ENCODE measurements at places on chromosomes 2 and 18. TPM values are rescaled to one million over a fixed set of nuclear protein-coding genes. Genes with fewer than 3 reads are reported as not detected.

CIB4 gene
- not detected for total RNA-seq

DNA sequence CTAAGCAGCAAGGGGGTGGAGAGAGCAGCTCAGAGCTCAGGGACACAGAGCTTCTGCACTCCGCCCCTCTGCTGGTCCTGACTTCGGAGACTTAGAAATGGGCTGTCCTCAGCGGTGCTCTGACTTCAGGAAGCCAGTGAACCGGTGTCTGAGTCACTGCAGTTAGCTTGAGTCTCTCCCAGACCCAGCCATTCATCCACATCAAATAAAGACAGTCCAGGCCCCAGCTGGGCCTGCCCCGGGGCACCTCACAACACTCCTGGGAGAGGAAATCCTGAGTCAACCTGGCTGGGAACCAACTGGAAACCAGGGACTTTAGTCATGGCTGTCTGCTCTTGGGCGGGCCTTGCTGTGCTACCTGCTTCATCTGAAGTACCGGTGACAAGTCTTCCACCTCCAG is 5.4 kb upstream of the ITGB6 start:
- DNase-seq = peak; percentile 100

WNT6 gene
- not detected for total RNA-seq

DNA sequence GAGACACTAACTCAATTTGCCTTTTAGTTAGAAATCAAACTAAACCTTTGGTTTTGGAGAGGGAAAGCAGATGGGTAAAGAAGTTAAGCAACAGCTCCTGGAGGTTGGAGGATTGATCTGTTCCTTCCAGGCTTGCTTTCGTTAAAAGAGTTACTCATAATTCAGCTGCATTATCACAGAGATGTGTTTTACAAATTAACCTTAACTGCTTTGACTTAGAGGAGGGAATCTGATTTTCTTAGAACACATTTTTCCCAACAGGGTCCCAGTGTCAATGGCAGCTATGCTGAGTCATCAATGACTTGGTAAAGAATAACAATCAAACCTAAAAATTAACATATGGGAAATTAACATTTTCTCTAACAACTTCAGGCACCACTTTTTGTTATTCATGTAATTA is 113.4 kb downstream of the COPS8 start:
- DNase-seq = no peak

C18orf54 gene
- 8.2 TPM for total RNA-seq

DNA sequence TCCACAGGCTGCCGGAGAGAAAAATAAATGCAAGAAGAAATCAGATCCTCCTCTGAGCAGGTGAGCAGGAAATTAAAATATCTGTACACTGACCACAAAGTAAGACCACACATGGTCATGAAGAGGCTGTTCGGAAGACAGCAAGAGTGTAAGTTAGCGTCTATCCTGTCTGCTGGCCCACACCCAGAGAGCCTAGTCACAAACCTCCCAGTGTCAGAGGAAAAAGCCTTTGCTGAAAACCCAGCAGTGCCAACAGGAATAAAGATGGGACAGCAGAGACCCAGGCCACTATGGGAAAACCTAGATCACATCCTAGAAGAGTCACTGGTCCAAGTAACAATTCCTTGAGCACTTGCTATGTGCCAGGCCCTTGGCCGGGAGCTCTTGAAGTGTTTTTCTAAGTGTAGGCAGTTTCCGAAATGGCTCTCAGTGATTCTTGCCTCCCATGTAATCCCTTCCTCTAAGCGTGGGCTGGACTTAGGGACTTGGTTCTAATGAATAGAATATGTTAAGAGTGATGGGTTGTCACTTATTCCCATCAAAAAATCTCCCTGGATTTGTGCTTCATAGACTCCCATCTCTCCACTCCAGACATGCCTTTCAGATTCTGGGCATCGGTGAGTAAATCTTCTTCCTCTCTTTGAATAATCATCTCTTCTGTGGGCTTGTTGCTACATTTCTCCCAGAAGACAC is 110.9 kb upstream of the PKDCC start:
- no peak for DNase-seq

- no peak for DNase-seq
These were observed 5.6 kb downstream of the FOSL2 start for GRCh38 chr2:28398101-28398834.

- no peak for DNase-seq
These were observed 120.0 kb downstream of the STK39 start for GRCh38 chr2:168127371-168127770.

GRCh38 chr2:183148955-183149354 is 24.7 kb downstream of the NUP35 start:
- DNase-seq = no peak

GRCh38 chr2:191066197-191066918 is 52.4 kb upstream of the STAT1 start:
- DNase-seq = no peak

CMPK2 gene
- total RNA-seq = 2.7 TPM

- peak; percentile 24 for DNase-seq
These were observed 46.8 kb upstream of the FAM98A start for GRCh38 chr2:33645861-33646260.

- peak; percentile 65 for DNase-seq
These were observed 238.8 kb downstream of the ZNF407 start for GRCh38 chr18:74836296-74837139.

CXCR4 gene
- total RNA-seq = not detected

SAG gene
- not detected for total RNA-seq

DNA sequence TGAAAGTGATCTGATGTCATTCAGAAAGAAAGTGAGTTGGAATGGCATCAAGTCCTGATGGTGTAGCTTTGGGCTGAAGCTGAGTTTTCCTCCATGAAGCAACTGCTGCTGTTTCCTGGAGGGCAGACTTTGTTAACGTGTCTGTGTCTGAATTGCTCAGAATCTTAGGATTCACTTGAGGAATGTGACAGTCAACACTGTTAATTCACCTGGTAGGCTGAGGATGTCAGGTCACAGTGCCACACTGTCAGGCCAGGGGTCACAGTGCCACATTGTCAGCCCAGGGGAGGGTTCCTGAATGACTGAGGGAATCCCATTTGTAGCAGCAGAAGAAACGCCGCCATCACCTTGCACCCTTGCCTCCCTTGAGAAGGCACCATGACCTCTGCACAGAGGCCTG is 39.4 kb downstream of the LYPD6B start:
- DNase-seq = no peak

MARCO gene
- total RNA-seq = 0.32 TPM

GRCh38 chr2:43542285-43542933 is 53.4 kb downstream of the THADA start:
- peak; percentile 46 for DNase-seq

DNA sequence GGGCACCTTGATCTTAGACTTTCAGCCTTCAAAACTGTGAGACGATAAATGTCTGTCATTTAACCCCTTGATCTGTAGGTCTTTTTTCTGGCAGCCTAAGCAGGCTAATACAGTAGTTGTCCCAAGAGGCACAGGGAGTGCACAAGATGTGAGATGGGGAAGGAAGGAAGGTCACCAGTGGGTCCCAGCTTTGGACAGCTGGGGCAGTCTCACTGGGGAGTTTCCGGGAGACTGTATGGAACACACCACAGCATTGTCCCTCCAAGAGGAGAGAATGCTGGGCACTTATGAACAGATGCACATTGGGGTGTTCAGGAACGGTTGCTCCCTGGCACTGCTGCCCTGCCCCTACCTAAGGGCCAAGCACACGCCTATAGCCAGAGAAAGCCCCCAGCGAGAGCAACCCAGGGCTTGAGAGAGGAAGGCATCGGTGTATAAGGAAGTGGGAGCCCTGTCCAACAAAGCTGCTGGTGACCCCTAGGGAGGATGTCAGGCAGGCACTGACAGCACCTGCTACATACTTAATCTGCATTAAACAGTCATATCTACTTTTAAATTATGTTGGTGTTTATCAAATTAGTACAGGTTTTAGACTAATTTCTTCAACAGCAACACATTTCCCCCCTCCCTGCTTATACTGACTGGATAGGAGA is 11.6 kb upstream of the NCK2 start:
- no peak for DNase-seq

GRCh38 chr2:203594541-203594940 is 59.4 kb upstream of the RAPH1 start:
- no peak for DNase-seq

DRC1 gene
- total RNA-seq = not detected

DNA sequence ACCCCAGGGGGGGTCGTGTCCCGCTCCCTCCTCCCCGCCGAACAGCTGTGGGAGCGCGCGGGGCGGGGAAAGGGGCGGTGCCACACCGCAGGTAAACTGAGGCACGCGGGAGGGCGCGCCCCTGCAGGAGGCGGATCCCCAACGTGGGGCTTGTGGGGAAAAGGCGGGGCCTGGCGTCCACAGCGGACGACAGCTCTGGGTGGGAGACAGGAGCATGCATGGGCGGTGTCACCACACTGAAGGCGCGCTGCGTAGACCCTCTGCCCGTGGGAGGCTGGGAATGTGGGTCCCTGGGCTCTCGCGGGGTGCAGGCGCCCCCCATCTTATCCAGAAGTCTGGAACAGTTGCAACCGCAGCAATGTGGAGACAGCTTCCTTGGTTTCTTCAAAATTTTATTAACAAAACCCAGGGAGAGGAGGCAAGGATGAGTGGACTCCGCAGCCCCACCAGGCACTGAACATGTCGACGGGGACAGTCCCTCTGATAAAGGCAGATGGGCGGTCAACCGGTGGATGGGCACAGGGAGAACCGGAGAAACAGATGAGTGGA is 723 bp upstream of the MBD1 start:
- DNase-seq = no peak

DNA sequence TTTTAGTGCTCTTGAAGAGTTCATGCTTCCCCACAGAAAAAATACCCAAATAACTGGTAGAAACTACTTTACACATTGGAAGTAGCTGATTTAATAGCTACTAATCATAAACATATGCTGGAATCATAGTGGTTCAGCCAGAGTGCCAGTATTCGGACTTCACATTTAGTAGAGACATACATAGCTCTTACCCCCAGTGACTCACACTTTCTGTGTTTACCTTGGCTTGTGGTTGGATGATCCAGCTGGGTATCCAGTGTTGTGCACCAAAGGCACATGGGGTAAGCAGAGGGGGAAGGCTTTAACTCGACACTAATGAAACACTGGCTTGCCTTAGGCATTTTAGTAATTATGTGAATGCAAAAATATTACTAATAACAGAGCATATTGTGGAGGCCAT is 18.1 kb downstream of the ARHGAP28 start:
- peak; percentile 73 for DNase-seq

PAX3 gene
- not detected for total RNA-seq

QPCT gene
- 0.26 TPM for total RNA-seq

POMC gene
- not detected for total RNA-seq

RNF25 gene
- total RNA-seq = 106 TPM

DNA sequence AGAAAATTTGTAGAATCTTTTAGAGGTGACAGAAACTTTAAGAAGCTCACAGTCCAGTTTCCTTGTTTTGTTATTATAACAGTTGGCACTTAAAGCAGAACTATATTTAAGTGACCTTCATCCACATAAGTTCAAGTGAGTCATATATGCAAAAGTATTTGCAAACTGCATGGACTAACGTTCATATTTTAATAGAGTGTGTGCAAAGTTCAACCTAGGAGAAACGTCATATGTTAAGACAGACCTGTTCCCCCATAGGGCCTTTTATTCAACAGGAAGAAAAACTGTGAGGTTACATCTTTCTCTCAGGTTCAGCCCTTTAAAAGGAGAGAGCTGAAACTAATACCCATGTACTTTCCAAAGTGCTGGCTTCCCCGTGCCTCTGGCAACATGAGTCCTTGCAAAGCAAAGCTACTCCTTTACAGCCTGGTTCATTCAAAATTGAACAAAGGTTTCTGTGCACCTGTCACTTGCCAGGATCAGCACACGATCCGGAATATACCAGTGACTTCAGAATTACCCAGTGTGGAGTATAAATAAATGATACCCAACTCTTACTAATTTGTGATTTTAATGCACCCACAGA is 280.0 kb upstream of the RAB12 start:
- peak; percentile 20 for DNase-seq

RESP18 gene
- total RNA-seq = not detected

DNA sequence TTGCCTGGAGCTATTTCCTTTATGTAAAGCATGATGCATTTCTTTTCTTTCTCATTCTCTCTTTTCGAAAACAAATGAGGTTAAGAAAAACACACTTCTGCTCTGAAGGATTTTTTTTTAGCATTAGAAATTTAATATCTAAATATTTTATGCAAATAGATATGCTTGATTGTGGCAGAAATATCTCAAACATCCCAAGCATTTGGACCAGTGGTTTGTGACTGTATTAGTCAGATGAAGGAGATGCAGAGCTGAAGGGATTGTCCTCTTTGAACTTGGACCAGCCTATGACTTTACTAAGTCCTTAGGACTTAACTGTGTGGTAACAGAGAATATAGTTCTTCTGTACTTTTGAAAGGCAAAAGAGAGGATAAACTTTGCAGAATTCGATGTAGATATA is 335.9 kb upstream of the NT5C1B start:
- peak; percentile 54 for DNase-seq

DNA sequence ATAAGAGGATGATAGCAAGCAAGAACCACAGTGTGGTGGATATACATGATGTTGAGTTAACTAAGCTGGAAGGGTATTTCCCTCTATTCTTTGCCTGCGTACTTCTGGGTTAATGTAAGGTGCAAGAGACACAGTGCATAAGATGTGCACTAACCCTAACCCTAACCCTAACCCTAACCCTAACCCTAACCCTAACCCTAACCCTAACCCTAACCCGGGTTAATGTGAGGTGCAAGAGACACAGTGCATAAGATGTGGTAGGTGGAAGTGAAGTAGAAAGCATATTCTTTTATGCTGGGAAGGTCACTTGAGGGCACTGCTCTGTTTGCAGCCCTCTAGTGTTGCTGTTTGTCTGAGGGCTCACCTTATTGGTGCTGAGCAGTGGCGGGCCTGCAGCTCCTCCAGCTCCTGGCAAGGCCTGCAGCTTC is 181.5 kb upstream of the ITGA4 start:
- DNase-seq = no peak

DNA sequence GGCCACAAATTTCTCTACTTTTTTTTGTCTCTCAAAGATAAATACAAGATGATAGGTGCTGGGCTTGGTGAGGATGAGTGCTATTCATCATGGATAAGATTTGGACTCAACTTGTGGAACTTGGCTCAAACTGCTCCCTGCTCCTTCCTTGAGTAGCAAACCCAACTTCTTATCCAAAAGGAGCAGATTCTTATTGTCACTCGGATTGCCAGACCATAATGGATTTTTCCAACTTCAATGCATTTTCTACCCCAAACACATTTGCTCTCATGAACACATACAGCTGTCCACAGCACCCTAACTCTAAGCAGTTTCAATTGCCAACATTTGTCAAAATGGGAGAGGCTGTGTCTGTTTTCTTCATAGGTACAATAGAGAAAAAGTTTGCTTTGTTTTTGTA is 99.5 kb upstream of the APCDD1 start:
- DNase-seq = no peak

- DNase-seq = no peak
These were observed 195.7 kb downstream of the ARL4C start for GRCh38 chr2:234300932-234301823.

Measured in HT1080 (cell line).